Stimulated activated CD8-positive, alpha-beta memory T cell treated with anti-CD3 and anti-CD28 coated beads, Interleukin-12 subunit alpha, Interleukin-12 subunit beta, amount 100 ng/mL, for 1 hour (primary cell): ENCODE measurements at places on chromosomes 16 and 17.

DNA sequence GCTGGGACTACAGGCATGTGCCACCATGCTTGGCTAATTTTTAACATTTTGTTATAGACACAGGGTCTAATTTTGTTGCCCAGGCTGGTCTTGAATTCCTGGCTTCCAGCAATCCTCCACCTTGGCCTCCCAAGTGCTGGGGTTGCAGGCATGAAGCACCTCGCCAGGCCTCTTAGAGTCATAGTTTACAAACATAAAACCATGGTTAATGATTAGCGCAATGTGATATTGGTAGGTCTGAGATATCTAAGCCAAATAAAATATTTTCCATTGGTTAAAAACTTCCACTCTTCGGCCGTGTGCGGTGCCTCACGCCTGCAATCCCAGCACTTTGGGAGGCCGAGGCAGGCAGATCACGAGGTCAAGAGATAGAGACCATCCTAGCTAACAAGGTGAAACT lies 16.6 kb downstream of the TXNDC11 start:
- no peak for DNase-seq

- no peak for DNase-seq
Observed at GRCh38 chr17:8900207-8900606, 32.7 kb upstream of the PIK3R6 start.

GRCh38 chr17:59151591-59151990 lies 3.4 kb downstream of the SKA2 start:
- DNase-seq, result no peak

DNA sequence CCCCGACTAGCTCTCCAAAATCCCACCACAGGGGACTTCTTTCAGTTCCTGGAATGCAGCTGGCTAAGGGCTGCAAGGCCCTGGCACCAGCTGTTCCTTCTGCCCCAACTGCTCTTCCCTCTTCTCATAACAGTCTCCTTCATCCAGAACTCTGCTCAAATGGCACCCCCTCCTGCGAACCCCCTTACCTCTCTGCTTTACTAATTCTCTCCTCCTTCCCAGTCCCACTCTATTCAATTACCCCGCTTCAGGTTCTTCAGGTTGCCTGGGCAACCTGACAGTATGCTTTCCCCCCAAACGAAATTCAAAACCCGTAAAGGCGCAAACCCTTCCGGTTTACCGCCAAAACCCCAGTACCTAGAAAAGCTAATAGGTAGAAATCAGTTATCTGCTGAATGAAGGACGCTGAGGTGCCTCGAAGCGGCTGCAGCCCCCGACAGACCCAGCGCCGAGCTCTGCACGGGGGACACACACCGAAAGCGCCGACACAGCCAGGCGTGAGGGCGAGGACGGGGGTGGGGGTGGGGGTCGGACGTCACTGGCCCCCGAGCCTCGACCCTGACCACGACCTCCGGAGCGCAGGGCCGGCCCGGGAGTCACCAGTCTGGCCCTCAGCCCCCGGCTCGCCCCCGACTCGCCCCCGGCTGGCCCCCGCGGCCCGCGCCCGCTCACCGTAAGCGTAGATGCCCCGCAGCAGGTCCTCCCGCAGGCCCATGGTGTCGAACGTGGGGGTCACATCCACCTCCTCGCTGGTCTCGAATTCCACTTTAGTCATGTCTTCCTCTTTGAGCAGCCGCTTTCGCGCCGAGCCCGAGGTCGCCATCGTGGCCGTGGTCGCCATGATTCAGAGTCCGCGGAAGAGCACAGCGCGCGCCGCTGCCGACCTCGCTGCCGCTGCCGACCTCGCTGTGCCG lies 550 bp downstream of the EIF4A3 start:
- DNase-seq, result no peak

GRCh38 chr17:57338257-57338914 lies 82.1 kb downstream of the MSI2 start:
- no peak for DNase-seq

GRCh38 chr17:19268611-19269010 lies 31.4 kb downstream of the EPN2 start:
- DNase-seq, result no peak

DNA sequence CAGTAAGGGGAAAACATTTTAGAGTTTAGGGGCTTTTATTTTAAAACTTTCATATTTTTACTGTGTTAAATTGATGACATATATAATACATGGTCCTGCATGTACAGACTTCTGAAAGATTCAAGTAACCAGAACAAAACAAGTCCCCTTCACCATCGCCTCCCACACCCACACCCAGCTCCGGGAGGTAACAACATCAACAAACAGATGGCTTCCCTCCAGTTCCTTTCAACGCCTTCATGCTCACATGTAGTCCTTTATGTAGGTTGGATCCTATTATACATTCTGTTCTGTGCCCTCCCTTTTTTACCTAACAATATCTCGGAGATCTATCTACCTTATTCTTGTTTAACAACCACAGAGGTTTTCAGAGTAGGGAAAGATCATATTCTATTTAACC lies 30.5 kb downstream of the GINS3 start:
- DNase-seq, result no peak

GRCh38 chr17:67400193-67400592 lies 23.1 kb downstream of the PITPNC1 start:
- DNase-seq, result no peak

DNA sequence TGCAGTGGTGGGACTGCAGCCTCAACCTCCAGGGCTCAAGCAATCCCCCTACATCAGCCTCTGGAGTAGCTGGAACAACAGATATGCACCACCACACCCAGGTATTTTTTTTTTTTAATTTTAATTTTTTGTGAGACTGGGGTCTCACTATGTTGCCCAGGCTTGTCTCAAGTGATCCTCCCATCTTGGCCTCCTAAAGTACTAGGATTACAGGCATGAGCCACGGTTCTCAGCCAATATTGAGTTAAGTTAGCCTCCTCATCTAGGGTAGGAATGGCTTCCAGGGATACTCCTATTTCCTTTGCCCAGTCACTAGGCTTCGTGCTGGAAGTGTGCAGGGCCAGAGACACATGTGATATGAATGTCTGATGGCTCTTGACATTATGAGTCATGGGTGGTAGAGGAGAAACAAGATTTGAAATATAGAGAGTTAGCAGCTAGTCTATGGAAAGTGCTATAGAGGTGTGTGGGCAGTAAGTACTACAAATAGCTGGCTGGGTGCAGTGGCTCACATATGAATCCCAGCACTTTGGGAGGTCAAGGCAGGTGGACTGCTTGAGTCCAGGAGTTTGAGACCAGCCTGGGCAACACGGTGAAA lies 8.0 kb upstream of the HES7 start:
- no peak for DNase-seq
